Thymus (tissue), 14 donors: ENCODE measurements at places on chromosomes 13 and 19.

DNA sequence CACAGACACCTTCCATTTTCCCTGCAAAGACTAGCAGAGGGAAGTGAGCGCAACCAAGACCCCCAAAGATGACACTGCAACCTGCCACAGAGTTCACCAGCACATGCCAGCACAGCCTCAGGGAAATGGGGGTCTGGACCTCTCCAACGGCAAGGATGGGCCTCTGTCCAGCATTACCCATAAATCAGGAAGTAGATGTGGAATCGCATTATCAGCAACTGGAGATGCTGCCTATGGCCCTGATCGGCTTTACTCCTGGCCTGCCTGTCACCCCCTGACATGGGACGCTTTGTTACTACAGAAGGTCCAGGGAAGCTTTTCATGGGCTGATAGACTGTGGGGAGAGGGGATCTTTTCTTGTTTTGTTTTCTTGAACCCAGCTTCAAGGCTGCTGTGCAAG is 41.4 kb upstream of the POU2F2 start:
- H3K4me3 ChIP-seq, result no peak overlapping the region
- no peaks in the 10 kb centered on the region for H3K36me3 ChIP-seq
- DNase-seq, result no peak
- peaks cover 10% of the 10 kb centered on the region for H3K4me1 ChIP-seq

GRCh38 chr19:47539747-47540311 is 25.0 kb upstream of the NAPA start:
- H3K27ac ChIP-seq, result no peak overlapping the region
- no peak for DNase-seq
- no peak overlapping the region for H3K4me3 ChIP-seq
- no peaks in the 10 kb centered on the region for H3K4me1 ChIP-seq

- no peak for DNase-seq
- no peak overlapping the region for H3K4me3 ChIP-seq
- no peaks in the 10 kb centered on the region for H3K4me1 ChIP-seq
- peaks cover 3% of the 10 kb centered on the region for H3K27me3 ChIP-seq
- no peaks in the 10 kb centered on the region for H3K36me3 ChIP-seq
- H3K27ac ChIP-seq, result no peak overlapping the region
These were observed 906 bp upstream of the CYP4F11 start for GRCh38 chr19:15935167-15935702.

DNA sequence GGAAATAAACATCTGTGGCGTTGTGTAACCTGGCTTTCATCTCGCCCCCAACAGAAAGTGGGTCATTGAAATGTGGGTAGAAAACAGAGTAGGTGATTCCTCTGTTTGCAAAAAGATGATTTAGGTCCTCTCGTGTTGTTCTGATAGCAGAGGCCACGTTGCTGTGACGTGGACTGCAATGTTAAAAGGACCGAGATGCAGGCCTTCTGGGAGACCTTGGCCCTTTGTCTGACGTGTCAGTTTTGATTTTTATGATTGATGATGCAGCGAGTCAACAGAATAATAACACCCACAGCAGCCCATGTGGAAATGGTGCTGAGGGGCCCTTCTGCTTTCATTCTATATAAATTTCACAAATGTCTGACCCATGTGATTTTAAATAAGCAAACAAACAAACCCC is 68.9 kb downstream of the FGF9 start:
- H3K36me3 ChIP-seq, result no peaks in the 10 kb centered on the region
- H3K27me3 ChIP-seq, result peaks cover 4% of the 10 kb centered on the region
- H3K4me1 ChIP-seq, result no peaks in the 10 kb centered on the region
- DNase-seq, result no peak

DNA sequence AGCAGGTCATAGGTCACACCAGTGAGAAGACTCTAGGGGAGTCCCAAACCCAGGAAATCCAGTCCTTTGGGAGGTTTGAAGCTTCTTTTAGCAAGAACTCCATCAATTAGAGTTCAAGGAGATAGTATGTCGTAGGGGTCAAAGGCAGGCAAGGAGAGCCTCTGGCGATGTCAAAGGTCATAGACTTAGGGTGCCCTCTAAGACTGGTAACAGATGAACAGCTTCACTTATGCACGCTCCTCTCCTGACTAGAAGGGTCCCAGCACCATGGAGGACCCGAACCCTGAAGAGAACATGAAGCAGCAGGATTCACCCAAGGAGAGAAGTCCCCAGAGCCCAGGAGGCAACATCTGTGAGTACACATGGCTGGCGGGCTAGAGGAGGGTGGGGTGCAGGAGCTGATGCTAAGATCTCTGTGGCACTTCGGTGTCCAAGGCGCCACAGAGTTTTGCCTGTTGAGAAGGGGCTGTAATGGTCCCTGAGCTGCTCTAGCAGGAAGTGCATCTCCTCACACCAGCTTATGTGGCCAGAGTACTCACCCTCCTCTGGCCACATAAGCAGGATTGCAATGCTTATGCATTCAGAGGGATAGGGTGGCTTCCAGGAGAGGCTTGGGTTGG is 557 bp downstream of the ZNF576 start:
- peaks cover 47% of the 10 kb centered on the region for H3K36me3 ChIP-seq
- peak overlapping the region; percentile 94 for H3K27ac ChIP-seq
- DNase-seq, result no peak

DNA sequence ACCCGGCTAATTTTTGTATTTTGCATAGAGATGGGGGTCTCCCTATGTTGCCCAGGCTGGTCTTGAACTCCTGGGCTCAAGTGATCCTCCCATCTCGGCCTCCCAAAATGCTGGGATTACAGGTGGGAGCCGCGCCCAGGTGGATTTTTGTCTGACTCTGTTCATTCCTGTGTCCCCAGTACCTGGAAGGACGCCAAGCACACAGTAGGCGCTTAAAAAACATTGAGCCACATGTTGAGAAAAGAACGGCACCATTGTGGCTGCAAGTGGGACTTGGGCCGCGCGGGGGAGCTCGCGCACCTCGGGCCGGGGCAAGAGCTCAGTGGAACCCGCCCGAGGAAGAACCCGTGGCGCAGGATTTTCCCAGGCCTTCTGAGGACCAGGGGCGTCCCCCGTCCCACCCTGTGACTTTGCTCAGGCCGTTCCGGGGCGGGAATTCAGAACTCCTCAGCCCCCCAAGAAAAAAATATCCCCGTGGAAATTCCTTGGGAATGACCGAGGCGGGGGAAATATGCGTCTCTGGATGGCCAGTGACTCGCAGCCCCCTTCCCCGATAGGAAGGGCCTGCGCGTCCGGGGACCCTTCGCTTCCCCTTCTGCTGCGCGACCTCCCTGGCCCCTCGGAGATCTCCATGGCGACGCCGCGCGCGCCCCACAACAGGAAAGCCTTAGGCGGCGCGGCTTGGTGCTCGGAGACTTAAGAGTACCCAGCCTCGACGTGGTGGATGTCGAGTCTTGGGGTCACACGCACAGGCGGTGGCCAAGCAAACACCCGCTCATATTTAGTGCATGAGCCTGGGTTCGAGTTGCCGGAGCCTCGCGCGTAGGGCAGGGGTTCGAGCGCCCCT is 1.4 kb upstream of the ICAM1 start:
- DNase-seq, result no peak
- H3K4me1 ChIP-seq, result peaks cover 26% of the 10 kb centered on the region
- peaks cover 28% of the 10 kb centered on the region for H3K27me3 ChIP-seq
- peak overlapping the region; percentile 37 for H3K4me3 ChIP-seq

- H3K27ac ChIP-seq, result no peak overlapping the region
- no peak for DNase-seq
- no peak overlapping the region for H3K4me3 ChIP-seq
- H3K36me3 ChIP-seq, result no peaks in the 10 kb centered on the region
- no peaks in the 10 kb centered on the region for H3K27me3 ChIP-seq
- no peaks in the 10 kb centered on the region for H3K4me1 ChIP-seq
These were observed 391.6 kb downstream of the HS6ST3 start for GRCh38 chr13:96481482-96481881.

- no peak overlapping the region for H3K4me3 ChIP-seq
- H3K27ac ChIP-seq, result no peak overlapping the region
- H3K4me1 ChIP-seq, result no peaks in the 10 kb centered on the region
- no peak for DNase-seq
These were observed 453.3 kb downstream of the TSHZ3 start for GRCh38 chr19:30895946-30896345.

DNA sequence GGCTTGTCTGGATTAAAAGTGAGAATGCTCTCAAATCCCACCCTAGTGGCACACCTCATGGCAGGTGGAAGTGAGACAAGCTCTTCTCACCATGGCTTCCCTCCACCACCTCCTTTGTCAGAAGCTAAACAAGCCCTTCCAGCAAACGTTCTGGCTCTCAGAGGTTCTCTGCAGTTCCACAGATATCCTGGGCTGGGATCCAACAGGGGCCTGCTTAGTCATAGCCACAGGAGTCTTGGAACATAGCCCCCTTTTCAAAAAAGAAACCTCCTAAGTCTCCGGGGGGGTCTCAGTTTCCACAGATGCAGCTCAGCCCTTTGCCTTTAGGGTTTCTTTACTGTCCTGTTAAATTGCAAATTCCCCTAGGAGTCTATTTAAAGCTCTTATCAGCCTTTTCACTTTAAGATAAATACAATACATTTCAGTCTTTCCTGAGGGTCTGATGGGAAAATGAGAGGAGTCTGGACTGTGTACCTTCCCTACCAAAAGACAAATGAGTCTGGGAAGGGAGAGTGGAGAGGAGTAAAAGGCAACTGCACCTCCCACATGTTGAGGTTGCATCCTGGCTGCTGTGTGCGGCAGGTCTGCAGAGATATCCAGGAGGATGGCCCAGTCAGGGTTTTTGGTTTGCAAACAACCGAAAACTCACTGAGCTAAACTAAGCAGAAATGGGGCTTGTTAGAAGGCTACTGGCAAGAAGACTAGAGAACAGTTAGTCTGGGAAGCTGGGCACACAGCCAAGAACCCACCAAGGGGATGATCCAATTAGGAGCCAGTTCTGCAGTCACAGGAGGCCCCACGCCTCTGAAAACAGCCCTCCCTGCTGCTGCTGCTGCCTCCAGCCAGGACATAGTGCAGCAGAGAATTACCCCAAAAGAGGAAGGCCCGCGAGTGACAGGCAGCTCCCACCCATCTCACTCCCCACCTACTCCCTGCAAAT is 41.4 kb upstream of the SERP2 start:
- no peak overlapping the region for H3K4me3 ChIP-seq
- DNase-seq, result no peak
- H3K27me3 ChIP-seq, result no peaks in the 10 kb centered on the region
- no peaks in the 10 kb centered on the region for H3K36me3 ChIP-seq

- H3K4me3 ChIP-seq, result no peak overlapping the region
- no peaks in the 10 kb centered on the region for H3K27me3 ChIP-seq
- peaks cover 16% of the 10 kb centered on the region for H3K4me1 ChIP-seq
These were observed 33.5 kb downstream of the DOCK9 start for GRCh38 chr13:98944336-98944735.

GRCh38 chr13:111895896-111896821 is 170.8 kb upstream of the SOX1 start:
- no peak overlapping the region for H3K27ac ChIP-seq
- H3K4me1 ChIP-seq, result no peaks in the 10 kb centered on the region
- no peak overlapping the region for H3K4me3 ChIP-seq
- no peak for DNase-seq
- peaks cover 8% of the 10 kb centered on the region for H3K27me3 ChIP-seq

GRCh38 chr13:20582026-20582425 is 15.1 kb downstream of the IFT88 start:
- no peaks in the 10 kb centered on the region for H3K4me1 ChIP-seq
- no peak overlapping the region for H3K4me3 ChIP-seq
- no peak for DNase-seq
- no peak overlapping the region for H3K27ac ChIP-seq
- peaks cover 13% of the 10 kb centered on the region for H3K36me3 ChIP-seq

GRCh38 chr13:21539687-21540086 is 64.3 kb downstream of the MICU2 start:
- peaks cover 3% of the 10 kb centered on the region for H3K36me3 ChIP-seq
- H3K27me3 ChIP-seq, result no peaks in the 10 kb centered on the region
- H3K4me3 ChIP-seq, result no peak overlapping the region
- H3K27ac ChIP-seq, result no peak overlapping the region
- no peak for DNase-seq
- no peaks in the 10 kb centered on the region for H3K4me1 ChIP-seq

GRCh38 chr19:12000152-12000981 is 35.1 kb downstream of the ZNF433 start:
- DNase-seq, result no peak
- H3K27me3 ChIP-seq, result no peaks in the 10 kb centered on the region
- H3K4me3 ChIP-seq, result no peak overlapping the region
- no peak overlapping the region for H3K27ac ChIP-seq
- peaks cover 18% of the 10 kb centered on the region for H3K36me3 ChIP-seq
